Fibroblast of gingiva (primary cell): ENCODE measurements at places on chromosomes 4 and X.

DNA sequence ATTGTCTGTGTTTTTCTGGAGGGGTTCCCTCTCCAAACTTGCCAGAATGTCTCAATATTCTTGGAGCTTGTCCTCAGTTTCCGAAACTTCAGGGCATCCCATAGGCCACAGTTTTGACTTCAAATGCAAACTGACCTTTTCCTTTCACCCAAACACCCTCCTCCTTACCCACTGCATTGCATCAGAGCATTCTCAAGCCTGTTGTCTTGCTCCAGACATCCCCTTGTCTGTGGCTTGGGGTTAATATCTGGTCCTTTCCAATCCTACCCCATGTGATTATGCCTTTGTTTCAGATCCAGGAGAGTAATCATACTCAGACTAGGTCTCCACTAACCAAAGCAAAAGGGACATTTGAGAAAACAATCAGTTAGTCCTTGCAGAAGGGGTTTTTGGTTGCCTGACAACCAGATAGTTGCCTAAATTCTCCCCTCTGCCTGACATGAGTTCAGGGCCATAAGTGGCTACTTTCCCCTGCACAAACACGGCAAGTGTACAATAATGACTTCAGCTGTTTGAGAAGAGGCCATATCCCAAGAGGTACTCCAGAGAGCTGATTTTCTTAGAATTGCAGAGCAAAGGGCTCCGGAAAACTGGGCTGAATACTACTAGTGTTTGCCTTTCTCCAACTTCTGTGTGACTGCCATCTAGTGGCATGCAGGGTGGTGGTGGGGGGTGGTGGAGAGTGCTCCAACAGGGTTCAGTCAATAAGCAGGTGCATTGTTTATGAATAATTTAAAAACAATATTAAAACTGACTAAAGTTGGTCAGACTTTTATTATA is 130.2 kb downstream of the CHRDL1 start:
- peak; percentile 17 for DNase-seq

DNA sequence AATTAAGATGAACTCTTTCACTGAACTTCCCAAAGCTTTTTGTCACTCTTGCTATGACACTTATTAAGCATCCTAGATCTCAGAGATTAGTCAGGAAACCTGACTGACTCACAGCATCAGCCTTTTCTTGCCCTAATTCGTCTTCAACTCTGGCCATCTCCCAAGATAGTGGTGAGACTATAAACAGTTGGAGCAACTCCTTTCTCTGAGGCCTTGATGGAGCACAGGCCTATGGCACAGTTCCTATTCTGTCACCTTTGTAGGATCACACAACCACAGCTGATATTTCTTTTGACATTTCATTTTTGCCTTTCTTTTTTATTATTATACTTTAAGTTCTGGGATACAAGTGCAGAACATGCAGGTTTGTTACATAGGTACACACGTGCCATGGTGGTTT is 217.6 kb downstream of the PRR32 start:
- no peak for DNase-seq

DNA sequence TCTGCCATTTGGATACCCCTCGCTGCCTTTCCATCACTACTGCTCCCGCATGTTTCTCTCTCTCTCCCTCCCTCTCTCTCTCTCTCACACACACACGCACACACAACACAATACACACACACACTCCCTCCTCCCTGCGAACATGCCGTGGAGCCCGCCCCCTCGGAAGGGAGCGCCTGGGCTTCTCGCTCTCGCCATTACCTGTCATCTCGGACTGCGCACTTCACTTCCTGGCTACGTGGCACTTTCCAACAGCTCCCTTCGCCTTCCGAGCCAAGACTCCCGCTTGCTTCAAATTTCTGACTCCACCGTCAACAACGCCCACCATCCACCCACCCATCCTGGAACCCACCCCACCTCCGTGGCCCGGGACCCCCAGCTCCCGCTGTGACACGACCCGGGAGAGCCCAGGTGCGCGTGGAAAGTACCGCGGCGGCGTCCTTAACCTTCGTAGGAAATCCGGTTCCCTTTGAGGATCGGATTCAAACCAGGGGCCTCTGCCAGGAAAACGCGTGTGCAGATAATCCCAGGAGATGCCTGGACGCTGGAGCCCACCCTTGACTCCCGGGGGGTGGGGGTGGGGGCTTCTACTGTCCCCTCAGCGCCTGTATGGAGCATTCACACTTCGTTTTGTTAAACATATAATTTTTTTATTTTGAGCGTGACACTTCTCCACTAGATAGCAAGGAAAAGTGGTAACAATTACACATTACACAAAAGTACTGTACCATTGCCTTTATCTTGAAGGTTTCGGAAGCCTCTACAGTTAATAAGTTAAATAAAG is 12.5 kb downstream of the ARX start:
- no peak for DNase-seq

- DNase-seq, result no peak
These were observed 1.2 kb upstream of the ZNF827 start for GRCh38 chr4:145939856-145940255.

DNA sequence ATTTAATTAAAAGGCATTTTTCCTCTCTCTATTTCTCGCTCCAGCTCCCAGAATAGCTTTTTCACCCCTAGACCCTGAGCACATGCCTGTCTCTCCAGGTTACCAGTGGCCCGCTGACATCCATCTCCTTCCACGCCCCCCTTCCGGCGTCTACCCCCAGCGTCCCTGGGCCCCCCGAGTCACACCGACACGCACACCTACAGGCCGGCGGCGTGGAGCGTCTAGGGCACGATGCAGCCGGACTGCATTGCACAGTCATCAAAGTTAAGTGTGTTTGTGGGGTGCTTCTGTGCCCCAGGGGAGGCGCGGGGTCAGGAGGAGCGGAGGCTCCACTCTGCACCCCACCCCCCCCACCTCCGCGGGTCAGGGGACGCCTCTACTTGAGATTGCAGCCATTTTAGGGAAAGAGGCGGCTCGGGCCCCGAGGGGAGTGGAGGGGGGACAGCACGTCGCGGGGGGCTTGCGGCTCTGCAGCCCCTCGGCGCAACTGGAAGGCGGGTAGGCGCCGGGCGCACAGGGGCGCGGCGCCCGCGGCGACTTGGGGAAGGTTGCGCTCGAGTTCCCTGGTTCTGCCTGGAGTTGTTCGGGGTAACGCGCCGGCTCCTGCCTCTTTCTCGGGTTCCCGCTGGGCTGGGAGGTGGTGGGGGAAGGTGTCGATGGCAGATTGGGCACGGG is 112.7 kb downstream of the DHX15 start:
- DNase-seq, result no peak

- DNase-seq, result peak; percentile 82
These were observed 81.2 kb upstream of the GPM6B start for GRCh38 chrX:13898083-13898482.

- no peak for DNase-seq
These were observed 181.6 kb downstream of the NAF1 start for GRCh38 chr4:162985131-162985530.

GRCh38 chrX:110359273-110359672 is 625 bp downstream of the RTL9 start:
- DNase-seq, result no peak

DNA sequence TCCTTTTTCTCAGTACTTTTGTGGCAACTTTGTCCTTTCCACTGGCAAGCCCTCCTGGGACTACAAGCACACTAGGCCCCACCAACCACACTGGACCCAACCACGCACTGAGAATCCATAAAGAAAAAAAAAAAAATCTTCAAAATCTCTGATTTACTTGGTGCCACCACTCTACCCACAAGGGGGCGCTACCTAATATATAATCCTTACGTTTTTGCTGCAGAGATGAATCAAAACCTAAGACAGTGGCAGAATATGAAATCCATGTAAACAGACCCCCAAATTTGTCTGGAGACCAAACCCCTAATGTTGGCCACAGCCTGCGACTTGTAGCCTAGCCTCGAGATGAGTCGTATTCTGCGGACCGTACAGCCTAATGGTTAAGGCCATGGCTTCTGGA is 63.5 kb upstream of the ARHGAP36 start:
- no peak for DNase-seq

- DNase-seq, result no peak
These were observed 3.1 kb upstream of the CSN3 start for GRCh38 chr4:70239131-70239883.

GRCh38 chrX:123818243-123818642 is 41.6 kb upstream of the XIAP start:
- DNase-seq, result peak; percentile 49

DNA sequence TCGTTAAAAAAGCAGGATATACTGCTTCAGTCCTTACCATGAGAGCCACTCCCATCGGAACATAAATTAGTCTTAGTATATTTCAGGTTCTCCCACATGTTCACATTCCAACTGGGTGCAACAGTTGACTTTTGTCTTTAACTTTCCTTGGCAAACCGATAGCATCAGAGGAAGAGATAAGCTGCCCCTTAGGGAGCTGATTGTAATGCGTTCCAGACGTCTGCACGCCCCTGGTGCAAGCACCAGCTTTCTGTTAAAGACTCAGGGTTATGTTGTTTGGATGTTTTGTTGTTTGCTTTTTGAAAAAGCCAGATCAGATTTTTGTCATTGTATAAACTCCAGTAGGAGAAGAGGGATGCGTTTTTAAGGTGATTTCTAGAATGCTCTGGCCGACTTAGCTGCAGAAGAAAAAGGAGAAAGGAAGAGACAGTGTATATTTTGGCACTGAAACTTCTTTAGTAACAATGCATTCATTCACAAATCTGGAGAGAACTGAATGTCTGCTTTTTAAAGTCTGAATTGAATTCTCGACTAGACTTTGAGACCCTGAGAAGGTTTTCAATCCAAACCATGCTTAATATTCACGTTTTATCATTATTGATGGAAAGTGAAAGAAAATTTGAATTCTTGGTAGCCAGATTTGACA is 160.9 kb downstream of the CBR4 start:
- no peak for DNase-seq

DNA sequence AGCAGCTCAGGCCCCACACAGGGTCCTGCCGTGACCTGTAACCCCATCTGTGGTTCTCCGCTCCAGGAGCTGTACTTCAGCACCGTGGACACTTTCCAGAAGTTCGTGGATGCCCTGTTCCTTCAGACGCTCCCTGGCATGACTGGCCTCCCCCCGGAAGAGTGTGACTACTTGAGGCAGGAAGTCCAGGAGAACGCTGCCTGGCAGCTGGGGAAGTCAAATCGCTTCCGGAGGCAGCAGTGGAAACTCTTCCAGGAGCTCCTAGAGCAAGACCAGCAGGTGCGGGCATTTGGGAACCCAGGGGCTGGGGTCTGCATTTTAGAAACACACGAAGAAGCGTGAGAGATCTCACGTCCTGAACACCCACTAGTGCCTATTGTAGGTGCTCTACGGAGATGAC is 72.5 kb downstream of the EVC start:
- no peak for DNase-seq

GRCh38 chr4:58247792-58248191 is 1137.6 kb upstream of the IGFBP7 start:
- no peak for DNase-seq

GRCh38 chr4:54277691-54278090 is 48.6 kb downstream of the PDGFRA start:
- peak; percentile 58 for DNase-seq

DNA sequence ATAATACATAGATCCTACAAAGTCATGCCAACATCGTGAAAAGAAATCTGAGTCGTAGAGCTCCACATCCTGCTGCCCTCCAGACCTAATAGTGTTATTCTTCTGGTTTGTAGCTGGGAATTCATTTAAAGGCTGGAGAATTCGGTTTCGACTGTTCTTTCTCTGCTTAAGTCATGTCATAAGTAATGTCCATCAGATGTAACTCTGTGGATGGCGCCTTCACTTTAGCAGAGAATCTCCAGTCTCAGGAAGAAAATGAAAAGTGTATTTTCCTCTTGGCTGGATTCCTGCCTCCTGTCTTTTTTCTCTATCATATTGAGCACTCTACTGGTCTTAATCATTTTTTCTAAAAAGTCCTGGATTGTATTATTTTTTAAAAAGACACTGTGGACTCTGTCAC is 117.0 kb downstream of the PALLD start:
- DNase-seq, result no peak

DNA sequence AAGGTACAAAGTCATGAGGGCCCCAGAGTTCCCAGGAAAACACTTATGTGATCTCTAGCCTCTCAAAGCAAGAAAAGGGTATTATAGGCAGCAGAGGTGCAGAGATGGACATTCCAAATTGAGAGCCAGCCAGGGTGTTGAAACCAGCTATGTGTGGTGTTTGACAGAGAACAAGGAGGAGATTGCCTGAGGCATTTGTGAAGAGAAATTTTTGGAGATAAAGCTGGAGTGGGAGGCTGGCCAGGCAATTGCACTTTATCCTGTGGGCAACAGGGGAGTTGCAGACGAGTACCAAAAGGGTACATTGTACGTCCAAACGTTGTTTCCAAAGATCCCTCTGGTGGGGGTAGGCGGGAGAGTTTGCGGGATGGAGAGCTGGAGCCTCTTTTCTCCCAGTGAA is 2.5 kb upstream of the GABRE start:
- DNase-seq, result no peak

DNA sequence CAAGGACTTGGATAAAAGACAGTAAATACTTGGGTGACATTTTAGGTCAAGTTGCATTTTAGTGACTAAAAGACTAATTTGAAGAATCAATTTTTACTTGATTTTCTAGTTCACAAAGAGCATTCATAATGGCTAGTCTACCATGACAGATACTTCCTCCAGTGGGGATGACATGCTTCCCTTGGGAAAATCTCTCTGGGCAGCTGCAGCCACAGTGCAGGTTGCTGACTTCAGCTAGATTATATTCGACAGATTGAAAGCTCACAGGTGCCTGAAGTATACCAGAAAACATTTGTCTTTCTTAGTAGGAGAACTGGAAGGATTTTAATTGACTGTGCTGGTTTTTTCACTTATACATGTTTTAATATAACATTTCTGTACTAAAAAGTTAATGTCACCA is 209.6 kb upstream of the MAGEB2 start:
- no peak for DNase-seq

GRCh38 chr4:36183232-36183631 is 61.1 kb downstream of the ARAP2 start:
- DNase-seq, result no peak

- no peak for DNase-seq
These were observed 144.2 kb downstream of the PDHA2 start for GRCh38 chr4:95984081-95984480.

GRCh38 chrX:45683914-45684313 is 483.2 kb upstream of the DIPK2B start:
- no peak for DNase-seq

- DNase-seq, result peak; percentile 21
These were observed 158.3 kb downstream of the SPCS3 start for GRCh38 chr4:176478076-176478475.

DNA sequence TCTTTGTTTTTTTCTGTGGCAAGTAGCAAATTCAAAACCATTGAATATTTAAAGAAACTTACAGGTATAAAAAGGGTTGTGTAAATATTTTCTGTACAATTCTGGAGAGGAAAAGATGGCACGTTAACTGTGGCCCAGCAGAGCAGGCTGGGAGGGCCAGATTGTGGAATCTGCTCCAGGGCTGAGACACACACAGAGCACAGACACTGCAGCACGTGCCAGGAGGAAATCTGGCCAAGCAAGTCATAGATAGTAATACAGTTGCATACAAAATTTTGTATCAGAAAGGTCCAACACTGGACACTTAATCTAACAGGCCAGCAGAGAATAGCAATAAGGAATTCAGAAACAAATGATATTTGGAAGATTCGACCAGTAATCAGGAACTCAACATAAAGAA is 763.7 kb downstream of the PDHA2 start:
- DNase-seq, result no peak

GRCh38 chr4:190014771-190015537 is 12.1 kb downstream of the FRG2 start:
- no peak for DNase-seq
